ENCODE measurements at places on chromosomes 7 and 10.

GRCh38 chr7:102093599-102094315 lies 192.9 kb upstream of the SH2B2 start:
- no peak for DNase-seq

DNA sequence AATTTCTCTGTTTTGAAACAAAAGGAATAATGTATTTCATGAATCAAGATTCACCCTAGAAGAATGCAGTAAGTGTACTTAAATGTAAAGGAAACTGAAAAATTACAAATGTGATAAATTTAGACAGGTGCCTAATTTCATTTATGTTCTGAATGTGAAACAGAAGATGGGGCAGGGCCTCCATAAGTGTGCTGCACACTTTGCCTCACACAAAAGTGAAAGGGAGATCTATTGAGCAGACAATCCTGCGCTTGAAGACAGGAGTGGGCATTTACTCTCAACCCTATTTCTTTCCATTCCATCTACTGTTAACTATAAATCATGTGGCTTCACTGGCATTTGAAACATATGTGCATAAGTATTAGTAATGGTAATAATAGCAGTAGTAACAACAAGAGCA lies 36.2 kb downstream of the GNG11 start:
- no peak for DNase-seq

DNA sequence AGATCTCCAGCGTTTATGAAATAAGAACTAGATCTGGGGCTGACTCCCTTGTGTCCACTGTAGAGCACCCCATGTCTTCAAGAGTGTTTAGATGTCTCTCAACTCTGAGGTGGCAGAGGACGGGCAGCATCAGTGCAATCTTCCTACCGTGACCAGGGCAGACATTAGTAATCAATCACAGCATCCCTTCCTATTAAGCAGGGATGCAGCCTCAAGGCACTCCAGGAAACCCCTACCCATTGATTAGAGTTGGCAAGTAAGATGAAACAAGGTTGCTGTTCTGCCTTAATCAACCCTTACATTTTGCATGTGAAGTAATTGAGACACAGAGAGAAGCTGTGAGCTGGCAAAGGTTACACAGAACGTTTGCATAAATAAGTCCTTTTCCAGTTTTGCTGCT lies 283.7 kb upstream of the ZMIZ1 start:
- no peak for DNase-seq

DNA sequence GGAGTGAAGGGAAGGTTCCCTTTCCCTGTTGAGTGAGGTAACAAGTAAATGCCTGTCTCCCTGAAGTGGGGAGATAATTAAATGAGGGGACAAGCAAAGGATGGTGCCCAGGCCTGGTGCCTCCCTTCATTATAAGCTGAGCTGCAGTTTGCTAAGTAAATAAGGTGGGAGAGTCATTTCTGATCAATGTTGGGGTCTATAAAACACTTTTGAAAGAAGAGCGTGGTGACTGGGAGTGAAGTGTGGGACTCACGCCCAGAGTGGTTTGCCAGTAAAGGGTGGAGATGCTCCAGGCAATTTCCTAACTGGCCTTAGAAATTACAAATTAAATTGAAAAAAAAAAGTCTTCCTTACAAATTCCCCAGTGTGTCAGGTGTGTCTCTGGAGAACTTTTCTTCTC lies 9.6 kb upstream of the GPR15LG start:
- DNase-seq = no peak

- no peak for DNase-seq
These were observed 175.4 kb downstream of the ARID5B start for GRCh38 chr10:62076891-62077290.

DNA sequence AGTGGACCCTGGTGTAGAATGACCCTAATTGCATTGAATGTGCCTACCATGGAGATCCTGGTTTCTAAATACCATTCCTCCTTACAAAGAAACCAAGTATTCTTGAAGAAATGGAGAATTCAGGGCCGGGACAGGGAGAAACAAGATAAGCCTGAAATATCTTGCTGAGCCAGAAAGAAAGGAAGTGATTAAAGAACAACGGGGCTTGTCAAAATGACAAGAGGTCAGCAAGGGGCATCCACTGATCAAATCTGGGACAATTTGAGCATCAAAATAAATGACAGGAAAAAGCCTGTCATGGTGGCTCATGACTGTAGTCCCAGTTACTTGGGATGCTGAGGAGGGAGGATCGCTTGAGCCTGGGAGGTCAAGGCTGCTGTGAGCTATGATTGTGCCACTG lies 8.1 kb downstream of the ABHD11 start:
- no peak for DNase-seq

DNA sequence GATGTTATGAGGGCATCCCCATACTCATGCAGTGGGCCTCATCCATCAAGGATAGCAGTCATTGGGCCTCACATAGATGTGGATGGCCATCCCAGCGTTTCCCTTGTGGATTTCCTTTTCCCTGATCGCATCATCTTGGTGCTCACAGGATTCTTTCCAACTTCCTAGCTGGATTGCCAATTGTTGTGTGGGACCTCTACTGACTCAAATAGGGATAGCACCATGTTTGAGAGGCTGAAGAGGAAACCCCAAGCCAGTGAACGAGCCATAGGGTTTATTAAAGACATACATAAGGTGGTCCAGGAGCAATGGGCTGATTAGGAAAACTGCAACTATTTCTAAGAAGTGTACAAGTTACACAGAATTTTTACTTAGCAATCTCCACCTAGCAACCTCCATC lies 21.8 kb downstream of the ASZ1 start:
- no peak for DNase-seq

- DNase-seq = peak; percentile 62
These were observed 95.5 kb downstream of the MAP3K8 start for GRCh38 chr10:30529373-30529998.
